Activated CD4-positive, alpha-beta T cell treated with anti-CD3 and anti-CD28 coated beads, Interleukin-2, amount 50 U/mL, for 16 hours (primary cell): ENCODE measurements at places on chromosomes 6 and 20.
A peak's percentile ranks its signal among the peaks of the same experiment; 100 is the strongest.

GRCh38 chr6:117265410-117266256, at the start of gene VGLL2:
VGLL2 (plus strand) TSS chr6:117265558; CDS start chr6:117265764, 206 bp downstream.
- no peak for DNase-seq

- DNase-seq, result peak; percentile 17
These were observed 779 bp downstream of the HEBP2 start for GRCh38 chr6:138404666-138405337.

DNA sequence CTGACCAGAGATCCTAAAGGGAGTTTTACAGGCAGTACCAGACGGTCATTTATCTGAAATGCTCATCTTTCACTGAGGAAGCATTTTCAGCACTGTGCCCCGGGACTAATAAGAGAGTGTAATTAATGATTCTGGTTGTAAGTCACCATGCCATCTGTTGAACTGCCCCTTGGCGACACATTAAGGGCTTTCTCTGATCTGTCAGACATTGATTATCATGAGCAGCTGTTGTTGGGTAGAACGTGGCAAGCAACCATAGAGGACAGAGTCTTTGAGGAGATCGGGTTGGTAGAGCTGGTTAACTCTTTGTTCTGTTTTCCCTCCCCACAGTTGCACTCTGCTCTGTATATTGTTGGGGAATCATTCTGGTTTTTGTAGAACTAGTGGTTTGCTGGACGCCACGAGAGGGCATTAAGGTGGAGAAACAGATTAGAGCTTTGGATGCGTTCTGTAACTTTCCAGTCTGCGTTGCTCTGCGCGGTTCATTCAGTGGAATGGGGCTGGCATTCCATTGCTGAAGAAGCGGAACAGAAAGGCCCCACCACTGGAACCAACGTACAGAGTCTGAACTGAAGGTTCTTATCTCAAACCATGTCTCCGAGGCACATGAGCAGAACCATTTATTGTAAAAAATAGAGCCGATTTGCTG, 34.3 kb downstream of the RPRD1B start:
- DNase-seq, result no peak

DNA sequence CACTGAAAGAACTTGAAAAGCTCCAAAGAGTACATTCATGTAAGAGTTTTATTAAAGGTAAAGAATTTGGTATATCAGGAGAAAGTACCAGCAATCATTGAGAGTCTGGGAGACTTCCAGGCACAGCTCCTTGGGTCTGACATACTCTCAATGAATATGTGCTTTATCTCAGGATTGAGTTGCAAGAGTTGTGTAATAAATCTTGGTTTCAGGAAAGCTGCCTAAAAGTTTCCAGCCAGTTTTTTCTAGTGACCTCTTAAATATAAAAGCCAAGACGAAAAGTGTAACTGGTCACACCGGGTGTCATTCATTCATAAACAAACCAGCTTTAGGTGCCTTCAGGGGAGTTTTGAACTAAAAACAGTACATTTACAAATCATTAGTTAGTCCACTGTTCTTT, 21.6 kb upstream of the GJA1 start:
- DNase-seq, result no peak

- no peak for DNase-seq
These were observed 134.6 kb upstream of the NEDD9 start for GRCh38 chr6:11366934-11367637.

- no peak for DNase-seq
These were observed 15.7 kb upstream of the IGF2R start for GRCh38 chr6:159953091-159953601.

DNA sequence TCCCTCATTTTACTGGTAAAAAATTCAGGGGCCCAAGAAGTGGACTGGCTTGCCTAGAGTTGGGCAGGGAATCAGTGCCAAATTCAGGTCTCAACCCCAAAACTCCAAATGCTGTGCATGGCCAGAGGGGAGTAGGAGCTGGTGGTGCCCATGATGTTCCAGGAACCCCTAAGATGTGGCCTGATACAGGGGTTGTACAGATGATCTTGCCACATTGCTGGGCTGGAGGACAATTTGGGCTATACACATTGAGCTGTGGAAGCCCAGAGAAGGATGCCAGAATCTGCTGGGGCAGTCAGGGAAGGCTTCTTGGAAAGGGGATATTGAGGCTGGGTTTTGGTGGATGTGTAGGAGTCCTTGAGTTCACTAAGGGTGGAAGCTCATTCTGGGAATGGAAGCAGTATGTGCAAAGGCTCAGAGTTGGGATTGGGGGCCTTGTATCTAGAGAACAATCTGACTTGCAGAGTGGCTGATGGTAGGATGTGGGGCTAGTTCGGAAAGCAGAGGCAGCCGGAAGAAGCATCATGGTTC, 38.0 kb upstream of the APCDD1L start:
- DNase-seq, result no peak

DNA sequence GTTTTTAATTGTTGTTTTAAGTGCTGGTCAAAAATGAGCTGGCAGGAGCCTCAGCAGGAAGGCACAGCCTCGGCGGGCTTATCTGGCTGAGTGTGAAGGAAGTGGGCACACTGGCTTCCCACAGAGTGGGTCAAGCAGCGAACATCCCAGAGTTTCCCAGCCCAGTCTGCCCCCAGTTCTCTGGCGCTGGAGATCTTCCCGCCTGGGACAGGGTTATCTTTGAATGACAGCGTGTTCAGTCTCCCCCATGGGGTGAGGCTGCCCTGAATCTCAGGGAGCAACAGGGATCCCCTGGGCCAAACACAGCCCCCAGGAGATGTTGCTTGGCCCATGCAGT, 122.2 kb upstream of the PTPN1 start:
- DNase-seq, result peak; percentile 41

DNA sequence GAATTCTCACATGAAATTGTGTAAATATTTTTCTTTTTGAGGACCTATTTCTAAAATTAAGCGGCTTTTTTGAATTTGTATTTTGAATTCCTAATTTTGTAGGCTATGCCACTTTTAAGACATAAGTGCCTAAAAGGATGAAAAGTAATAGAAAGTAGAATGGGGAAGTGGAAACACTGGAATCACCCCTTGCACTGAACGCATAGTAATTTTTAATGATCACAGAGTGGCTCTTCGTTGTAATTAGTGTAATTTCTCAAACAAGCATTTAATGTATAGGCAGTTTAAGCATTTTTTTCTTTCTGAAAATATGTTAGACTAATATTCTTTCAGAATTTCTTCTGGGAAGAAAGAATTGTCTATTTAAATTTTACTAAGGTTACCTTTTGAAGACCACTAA, 73.2 kb downstream of the ARID1B start:
- DNase-seq, result no peak

DNA sequence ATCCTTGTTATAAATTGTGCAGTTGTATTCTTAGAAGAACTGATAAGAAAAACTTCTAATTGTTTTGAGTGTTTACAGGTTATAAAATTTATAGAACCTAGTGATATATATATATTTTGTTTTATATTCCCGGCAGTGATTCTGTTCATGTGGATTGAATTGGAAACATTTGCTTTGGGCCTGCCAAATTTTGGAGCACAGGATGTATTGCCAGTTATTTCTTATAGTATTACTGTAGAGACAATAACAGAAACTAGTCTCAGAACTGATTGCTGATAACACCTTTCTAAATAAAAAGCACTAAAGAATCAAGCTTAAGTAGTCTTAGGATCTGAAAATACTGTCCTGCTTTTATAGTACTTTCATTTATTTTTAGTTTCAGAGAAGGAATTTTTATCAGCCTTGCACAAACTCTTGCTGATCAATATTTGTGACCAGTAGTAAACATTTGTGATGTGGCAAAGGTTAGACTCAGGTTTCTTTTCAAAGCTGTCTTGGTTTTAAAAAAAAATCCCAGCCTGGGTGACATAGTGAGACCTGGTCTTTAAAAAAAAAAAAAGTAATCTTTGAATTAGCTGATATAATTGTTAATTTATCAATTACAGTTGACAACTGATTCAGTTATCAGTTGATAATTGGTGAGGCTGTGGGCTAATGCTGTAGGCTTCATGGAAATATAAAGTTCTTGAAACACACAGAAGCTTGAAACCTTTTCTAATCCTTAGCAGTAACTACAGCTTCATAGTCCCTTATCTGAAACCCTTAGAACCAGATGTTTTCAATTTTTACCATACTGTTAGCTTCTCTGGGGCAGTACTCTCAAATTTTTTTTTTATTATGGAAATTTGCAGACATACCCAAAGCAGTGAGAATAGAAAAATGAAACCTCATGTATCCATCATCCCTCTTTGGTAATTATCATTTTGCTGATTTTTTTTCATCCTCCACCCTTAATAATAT, 42.4 kb downstream of the RNGTT start:
- DNase-seq, result no peak

- DNase-seq, result no peak
These were observed 4.4 kb downstream of the SMLR1 start for GRCh38 chr6:130831607-130832006.

DNA sequence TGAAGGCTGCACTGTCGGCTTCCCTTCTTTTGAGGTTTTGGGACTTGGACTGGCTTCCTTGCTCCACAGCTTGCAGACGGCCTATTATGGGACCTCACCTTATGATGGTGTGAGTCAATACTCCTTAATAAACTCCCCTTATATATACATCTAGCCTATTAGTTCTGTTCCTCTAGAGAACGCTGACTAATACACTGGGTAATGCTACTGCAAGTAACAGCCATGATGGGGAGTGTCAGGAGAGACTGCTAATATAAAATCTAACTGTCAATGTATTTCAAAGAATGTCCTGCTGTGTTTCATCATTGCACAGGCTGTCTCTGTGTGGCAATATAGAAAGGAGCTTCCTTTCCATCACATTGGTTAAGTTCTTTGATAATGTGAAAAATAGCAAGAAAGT, 57.7 kb upstream of the UST start:
- no peak for DNase-seq

DNA sequence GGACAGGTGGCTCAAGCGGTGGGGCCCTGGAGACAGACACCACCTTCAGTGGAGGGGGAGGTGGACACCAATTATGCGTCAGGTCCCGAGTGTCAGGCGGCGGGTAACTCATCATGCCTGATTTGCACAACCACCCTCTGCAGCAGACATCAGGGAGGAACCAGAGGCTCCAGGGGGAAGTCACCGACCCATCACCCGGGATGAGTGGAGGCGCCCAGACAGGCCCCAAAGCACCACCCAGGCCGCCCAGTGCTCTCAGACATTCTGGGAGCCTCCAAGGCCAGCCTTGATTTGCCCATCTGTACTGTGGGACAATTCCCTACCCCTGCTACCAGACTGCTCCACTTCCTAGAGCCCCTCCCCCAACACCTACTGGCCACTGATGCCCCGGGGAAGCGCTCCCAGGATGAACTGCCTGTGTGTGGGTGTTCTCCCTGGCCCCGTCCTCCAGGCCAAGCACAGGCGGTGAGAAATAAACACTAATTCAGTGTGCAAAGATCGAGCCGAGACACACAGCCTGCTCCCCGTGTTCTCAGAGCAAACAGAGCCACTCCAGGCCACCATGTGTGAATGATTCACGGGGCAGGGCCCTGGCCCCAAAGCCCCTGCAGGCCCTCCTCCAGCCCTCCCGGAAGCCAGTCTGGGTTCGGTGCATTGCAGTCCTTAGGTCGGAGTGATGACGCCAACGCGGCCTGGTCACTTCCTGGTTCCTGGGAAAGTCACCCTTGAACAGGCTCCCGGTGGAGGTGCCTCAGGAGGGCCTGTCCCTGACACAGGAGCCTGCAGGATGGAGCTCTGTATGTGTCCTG, 107.2 kb downstream of the ASXL1 start:
- no peak for DNase-seq

GRCh38 chr20:20405623-20406022, 37.7 kb downstream of the INSM1 start:
- DNase-seq, result no peak

DNA sequence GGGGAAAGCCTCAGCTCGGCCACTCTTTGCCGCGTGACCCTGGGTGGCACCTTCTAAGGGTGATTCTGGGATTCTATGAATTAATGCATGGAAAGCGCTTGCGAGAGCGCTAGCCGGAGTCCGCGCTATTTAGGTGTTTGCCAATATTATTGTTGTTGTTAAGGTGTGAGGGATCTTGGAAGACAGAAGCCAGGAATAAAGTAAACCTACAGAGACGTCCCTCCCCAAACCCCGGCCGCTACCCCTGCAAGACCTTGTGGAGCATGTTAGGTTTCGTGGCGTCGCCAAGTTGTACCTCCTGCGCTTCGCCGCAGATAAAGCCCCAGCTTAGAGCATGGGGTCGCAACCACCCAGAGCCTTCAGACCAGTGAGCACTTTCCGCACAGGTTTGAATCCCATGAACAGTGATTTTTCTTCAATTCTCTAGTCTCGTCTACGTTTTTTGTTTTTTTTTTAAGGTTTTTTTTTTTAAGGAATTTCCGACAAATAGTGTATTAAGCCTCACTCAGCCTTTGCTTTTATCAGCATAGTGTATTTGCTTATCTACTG, 16.9 kb upstream of the ZSCAN9 start:
- DNase-seq, result no peak

- DNase-seq, result no peak
These were observed 70.2 kb downstream of the CEP57L1 start for GRCh38 chr6:109165392-109165974.

DNA sequence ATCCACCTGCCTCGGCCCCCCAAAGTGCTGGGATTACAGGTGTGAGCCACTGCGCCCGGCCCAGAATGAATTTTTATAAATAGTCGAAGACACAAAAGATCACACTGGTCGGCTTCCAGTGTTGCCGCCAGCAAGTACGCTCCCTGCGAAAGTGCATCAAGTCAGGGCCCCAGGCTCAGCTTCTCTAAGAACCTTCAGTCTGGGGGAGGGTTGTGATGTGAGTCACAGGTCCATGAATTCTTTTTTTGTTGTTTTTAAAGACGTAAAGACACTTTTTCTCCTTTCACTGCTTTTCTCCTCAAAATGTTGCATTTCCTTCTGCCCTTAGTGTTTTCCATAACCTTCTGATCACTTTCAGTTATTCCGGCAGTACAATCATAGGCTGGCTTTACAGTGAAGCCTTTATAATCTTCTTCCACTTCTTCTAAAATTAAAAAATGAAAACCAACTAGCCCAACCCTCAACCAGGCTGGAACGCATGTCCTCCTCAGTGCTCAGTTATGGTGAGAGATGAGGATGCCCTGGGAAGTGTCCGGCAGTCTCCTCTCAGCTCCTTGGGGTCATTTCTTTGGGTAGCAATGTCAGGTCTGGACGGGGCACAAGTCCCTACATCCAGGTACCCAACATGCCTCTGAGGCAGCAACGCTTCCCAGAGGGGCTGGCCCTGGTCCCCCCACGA, 66.6 kb downstream of the CSE1L start:
- no peak for DNase-seq

DNA sequence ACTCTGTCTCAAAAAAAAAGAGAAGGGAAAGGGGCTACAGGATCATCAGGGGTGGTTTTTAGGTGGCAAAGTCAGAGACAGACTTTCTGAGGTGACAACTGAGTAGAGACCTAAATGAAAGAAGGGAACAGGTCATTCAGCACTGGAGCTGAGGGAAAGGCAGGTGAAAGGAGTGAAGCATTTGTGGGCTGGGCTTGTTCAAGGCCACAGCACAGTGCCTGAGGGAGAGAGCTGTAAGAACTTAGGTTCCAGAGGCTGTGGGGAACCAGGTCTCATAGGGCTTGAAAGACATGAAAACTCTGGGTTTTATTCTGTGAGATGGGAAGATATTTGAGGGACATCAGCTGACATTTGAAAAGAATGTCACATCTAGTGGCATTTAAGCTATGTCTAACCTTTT, 20.8 kb downstream of the KATNA1 start:
- no peak for DNase-seq

- no peak for DNase-seq
These were observed 281.7 kb upstream of the PRDM1 start for GRCh38 chr6:105804424-105804823.
